ENCODE measurements at places on chromosomes 7 and 10.

- no peak for DNase-seq
These were observed 195.1 kb downstream of the HECW1 start for GRCh38 chr7:43307522-43307921.

GRCh38 chr10:11573497-11573896 is 38.0 kb downstream of the USP6NL start:
- no peak for DNase-seq

DNA sequence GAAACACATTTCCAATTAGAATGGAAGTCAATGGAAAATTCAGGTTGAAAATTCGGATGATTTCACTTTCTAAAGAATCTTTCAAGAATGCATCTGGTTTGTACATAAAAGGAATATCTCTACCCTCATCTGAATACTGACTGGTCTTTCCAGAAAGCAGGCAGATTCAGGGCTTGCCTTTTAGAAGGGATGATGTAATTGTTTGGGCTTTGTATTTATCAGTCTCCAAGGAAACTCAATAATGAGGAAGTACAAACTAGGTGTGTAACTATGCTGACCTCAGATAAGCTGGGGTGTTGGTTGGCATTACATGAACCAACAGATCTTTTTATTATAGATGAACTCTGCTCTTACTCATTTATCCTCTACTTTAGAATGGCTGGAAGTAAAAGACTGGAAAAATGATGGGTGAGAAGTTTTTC is 24.1 kb downstream of the PDLIM1 start:
- no peak for DNase-seq

- DNase-seq = no peak
These were observed 535.0 kb upstream of the FZD8 start for GRCh38 chr10:36177071-36177470.

- no peak for DNase-seq
These were observed 28.1 kb downstream of the PLAC9 start for GRCh38 chr10:80160361-80161320.

DNA sequence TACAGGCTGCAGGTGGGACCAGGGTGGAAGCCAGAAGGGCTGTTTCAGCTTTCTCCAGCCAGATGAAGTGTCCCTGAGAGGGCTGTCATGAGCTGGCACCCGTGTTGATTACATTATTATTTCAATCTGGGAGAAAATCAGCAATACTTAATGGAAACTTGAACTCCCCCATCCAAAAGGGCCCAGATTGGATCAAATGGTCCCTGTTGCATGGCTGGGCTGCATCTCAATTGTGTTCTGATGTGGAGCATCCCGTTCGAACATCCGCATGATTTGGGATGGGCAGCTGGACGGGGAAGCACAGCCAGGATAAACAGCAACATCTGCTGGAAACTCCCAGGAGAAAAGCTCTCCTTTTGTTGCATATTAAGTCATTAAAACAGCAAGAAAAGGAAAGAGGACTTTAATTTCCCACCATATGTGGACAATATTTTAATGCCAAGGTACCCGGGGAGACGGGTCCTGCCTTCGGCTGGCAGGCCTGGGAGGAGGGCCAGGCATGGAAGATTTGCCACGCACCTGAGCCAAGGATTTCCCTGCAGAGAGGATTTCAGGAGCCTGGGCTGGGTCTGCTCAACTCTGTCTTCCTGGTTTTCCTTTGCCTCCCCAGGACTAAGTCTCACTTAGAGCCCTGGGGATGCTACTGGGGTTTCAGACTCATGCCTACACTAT is 52.4 kb downstream of the NPTX2 start:
- DNase-seq = no peak

DNA sequence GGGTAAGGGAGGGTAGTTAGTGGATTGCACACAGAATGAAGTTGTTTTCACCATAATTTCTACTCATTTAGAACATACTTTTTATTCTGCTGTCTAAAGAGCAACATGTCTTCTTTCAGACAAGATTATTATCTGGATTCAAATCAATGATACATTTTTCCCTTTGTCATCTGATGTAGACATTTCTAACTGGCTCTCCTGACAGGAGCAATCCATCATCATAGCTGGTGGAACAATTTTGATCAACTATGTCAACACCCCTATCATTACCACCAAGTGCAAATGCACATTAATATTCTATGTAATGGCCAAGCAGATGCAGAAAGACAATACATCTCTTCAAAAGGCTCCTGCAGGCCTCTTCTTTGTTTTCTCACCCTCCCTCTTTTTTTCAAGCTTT is 672.9 kb upstream of the LRRTM3 start:
- DNase-seq = no peak

- DNase-seq = no peak
These were observed 183.0 kb downstream of the HECW1 start for GRCh38 chr7:43295429-43295828.

- no peak for DNase-seq
These were observed 107.2 kb upstream of the INHBA start for GRCh38 chr7:41809940-41810576.

- DNase-seq = no peak
These were observed 294.2 kb upstream of the ZMIZ1 start for GRCh38 chr10:78774614-78774998.
